Anterior cingulate cortex (tissue), 58 donors: ENCODE measurements at places on chromosomes 1 and 21.

DNA sequence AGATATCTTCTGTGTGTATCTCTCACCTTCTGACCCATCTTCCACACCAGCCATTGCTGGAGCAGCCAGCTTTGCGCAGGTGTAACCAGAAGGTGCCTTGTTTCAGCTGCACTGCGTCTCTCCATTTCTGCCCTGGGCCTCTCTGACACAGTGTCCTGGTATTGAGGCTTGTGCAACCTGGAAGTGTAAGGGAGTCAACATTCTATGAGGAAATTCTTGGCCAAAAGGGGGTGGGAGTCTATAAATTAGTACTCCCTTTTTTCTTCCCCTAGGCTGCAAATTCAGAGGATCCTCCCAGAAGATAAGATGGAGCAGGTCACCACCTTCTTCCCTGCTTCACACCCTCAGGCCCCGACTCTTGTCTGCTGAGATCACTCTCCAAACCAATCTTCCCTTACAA is 109.1 kb downstream of the MRPS6 start:
- no peak for DNase-seq

- no peak for DNase-seq
Measured at GRCh38 chr1:117370071-117370470, 2.8 kb downstream of the MAN1A2 start.

GRCh38 chr1:183025782-183026774 is 2.9 kb downstream of the LAMC1 start:
- DNase-seq, result no peak

DNA sequence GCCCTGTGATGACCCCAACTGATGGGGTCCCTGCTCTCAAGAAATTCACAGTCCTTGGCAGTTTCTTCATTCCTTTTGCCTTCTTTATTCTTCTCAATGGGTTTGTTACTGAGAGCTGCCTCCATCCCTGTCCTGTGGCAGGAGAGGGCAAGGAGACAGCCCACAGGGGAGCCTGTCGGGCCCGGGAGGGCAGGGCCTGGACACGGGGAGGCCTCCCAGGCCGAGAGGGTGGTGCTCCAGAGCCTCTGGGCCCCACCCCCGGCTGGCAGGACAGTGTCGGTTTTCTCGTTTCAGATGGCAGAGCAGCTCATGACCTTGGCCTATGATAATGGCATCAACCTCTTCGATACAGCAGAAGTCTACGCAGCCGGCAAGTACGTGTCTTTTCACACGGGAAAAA is 36.2 kb downstream of the KCNAB2 start:
- no peak for DNase-seq

- DNase-seq, result no peak
Measured at GRCh38 chr1:3135744-3136455, 66.9 kb downstream of the PRDM16 start.

DNA sequence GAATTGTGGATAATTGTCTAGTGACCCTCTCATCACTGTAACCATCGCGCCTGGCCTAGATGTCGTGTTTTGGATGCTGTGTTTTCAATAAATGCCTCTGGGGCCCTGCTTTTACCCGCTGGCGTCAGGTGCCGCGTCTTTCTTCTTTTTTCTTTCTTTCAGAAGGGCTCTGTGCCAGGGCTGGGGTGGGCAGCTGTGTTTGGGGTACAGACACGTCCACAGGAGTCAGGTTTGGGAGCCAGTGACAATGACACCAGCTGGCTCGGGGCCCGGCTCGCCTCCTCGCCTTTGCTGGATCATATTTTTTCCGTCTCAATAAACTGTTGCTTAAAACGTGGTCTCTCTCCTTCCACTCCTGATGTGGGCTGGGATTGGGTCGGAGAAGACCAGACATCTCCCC is 16.1 kb downstream of the TMEM201 start:
- DNase-seq, result no peak

DNA sequence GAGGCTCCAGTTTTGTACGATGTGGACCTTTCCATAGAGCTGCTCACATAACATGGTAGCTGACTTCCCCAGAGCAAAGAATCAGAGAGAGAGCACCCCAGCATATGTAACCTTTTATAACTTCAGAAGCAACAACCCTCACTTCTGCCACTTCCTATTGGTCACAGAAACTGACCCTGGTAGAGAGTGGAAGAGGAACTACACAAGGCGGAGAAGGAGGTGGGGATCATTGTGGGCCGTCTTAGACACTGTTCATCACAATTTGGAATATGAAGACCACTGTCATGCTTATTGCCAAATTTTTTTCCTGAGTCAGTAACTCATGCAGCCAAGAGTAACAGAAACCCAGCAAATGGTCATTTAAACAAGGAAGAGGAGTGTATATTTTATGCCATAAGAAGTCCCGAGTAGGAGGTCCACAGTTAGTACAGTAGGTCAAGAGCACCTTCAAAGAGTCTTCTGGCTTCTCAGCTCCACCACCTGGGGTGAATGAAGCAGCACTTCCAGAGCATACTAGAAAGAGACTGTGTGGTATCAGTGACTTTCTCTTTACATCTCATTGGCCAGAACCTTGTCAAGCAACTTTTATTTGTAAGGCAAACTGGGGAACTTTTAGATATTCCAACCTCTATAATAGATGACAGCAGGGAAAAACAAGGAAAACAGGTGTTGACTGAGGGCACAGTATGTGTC is 71.8 kb downstream of the ODF2L start:
- no peak for DNase-seq

DNA sequence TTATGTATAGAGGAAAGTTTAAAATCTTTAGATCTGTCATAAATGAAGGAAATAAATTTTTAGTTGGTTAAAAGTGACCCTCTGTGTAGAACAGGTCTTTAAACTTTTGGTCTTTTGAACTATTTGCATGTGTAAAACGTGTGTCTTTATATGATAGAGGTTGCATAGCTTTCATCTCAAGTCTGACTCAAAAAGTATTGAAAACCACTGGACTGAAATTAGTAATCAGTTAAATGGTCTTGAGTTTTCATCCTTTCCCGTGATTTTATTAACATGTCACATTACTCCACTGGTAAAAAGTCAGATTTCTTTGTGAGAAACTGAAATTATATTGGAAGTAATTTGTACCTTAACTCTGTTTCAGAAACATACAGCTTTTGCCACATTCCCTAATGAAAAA is 1.8 kb downstream of the RNPC3 start:
- DNase-seq, result no peak

DNA sequence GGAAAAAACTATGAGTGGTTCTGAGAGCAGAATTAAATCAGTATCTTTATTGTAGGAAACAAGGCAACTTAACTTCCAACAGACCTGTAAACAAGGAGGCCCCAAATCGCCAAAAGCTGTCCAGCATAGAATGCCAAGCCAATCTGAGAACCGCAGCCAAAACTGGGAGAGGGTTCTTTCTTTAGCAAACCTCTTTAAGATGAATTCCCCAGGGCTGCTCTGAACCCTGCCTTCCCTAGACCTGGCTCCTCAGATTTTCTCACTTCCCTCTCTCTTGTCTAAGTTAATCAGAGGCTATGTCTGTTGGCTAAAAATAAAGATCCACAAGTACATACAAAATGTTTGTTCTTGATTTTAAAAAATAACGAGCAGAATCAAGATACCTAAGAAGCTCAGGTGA is 141.4 kb downstream of the SMYD3 start:
- DNase-seq, result no peak

DNA sequence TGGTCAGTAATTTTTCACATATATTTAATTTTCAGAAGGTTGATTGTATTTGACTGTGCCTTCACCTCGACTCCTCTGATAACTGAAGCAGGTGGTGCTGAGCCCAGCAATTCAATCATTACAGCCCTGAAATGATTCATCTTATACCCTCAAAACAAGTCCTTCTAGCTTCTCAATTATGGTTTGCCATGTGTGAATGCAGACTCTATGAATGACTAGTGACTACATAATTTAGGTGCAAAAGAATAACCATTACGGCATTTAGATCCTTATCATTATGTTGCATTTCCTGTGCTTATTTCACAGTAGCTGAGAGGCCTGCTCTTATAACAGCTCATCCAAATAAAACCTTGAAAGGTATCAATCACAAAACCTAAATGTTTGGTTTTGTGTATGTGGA is 54.0 kb upstream of the COL11A1 start:
- DNase-seq, result no peak

- DNase-seq, result no peak
Measured at GRCh38 chr1:21514245-21514644, 5.0 kb downstream of the ALPL start.

GRCh38 chr1:155893389-155894142 is 17.6 kb downstream of the RIT1 start:
- no peak for DNase-seq

DNA sequence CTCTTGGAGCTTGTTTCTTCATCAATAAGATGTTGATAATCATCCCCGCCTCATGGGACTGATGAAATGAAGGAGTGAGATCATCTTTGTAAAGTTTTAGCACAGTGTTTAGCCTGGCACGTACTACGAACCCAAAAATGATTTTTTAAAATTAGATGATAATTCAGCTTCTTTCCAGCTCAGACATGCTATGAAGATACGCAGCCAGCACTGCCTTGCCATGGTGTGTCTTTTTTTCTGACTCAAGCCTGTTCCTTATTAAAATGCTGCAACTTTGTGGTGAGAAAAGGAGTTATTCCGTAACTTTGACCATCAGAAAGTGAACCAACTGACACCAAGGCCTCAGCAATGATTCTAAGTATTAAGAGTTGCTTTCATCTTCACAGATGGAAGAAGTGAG is 269.0 kb downstream of the LTN1 start:
- DNase-seq, result no peak

GRCh38 chr1:209199822-209200221 is 383.7 kb upstream of the CAMK1G start:
- DNase-seq, result no peak

GRCh38 chr1:155831279-155831976 is 25.6 kb downstream of the GON4L start:
- DNase-seq, result no peak

- DNase-seq, result no peak
Measured at GRCh38 chr1:59233444-59233843, 63.5 kb upstream of the FGGY start.

GRCh38 chr1:156828400-156829124 is 11.9 kb upstream of the SH2D2A start:
- no peak for DNase-seq

GRCh38 chr1:49183489-49183888 is 406.8 kb upstream of the BEND5 start:
- DNase-seq, result no peak

DNA sequence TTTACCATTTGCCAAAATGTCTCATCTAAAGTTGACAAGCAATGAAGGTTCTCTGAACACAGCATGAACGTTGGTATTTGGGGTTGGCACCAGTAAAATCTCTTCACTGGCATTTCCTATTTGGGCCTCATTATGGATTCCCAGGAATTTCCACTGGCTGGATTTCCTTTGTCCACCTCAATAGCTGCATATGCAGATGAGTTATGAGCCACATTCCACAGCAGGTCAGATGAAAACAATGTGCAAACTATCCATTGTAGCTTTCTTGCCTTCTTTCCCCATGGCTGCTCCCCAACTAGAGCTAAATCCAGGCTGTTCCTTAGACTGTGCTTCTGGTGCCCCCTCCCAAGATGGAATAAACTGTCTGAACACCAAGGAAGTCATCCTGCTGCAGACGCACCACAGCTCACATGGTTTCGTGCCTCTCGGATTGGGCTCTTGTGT is 168.1 kb upstream of the FGGY start:
- no peak for DNase-seq

GRCh38 chr1:205907794-205908193 is 35.5 kb downstream of the SLC26A9 start:
- DNase-seq, result no peak

GRCh38 chr1:84442256-84442655 is 36.8 kb upstream of the RPF1 start:
- DNase-seq, result no peak

- DNase-seq, result no peak
Measured at GRCh38 chr1:110293601-110294104, 45.5 kb upstream of the RBM15 start.

- no peak for DNase-seq
Measured at GRCh38 chr1:39105841-39106765, 80.0 kb downstream of the NDUFS5 start.

DNA sequence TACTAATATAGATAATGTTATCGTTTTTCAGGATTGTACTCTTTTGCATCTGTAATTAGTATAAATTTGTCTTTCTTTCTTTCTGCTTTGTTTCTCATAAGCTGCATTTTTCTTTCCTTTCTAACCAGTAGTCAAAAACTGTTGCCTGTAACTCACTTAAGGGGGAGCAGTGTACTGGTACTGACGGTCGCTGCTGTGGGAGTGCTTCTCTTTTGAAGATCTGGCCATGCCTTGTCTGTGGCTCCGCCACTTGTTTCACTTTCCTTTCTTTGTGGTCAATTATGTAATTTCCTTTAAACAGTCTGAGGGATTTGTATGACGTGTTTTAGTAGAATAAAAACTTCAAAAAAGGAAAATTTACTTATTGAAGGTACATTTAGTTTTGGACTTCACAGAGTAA is 37.0 kb downstream of the MIA3 start:
- DNase-seq, result no peak

DNA sequence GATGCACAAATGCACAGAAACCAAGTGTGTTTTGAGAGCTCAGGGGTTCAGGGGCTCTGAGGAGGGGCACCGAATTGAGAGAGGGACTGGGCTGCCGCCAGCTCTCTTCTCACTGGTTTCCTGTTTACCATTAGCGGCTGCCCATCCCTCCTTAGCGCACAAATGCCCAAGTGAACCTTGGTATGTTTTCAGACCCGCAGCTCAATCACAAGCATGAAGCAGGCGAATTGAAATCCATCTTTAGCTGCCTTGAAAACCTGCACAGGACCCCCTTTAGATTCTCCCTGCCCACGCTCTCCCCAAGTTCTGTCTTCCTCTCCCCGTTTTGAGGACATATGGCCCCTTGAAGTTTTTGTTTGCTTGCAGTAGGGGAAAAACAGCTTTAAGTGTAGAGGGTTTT is 61.1 kb upstream of the ACOT11 start:
- DNase-seq, result no peak

GRCh38 chr1:211497489-211498045 is 5.6 kb upstream of the RD3 start:
- DNase-seq, result no peak

GRCh38 chr1:173113015-173113741 is 62.4 kb upstream of the TNFSF18 start:
- no peak for DNase-seq

- DNase-seq, result no peak
Measured at GRCh38 chr21:39882151-39882838, 15.1 kb downstream of the PCP4 start.

GRCh38 chr1:17125756-17126237 is 6.5 kb upstream of the PADI2 start:
- peak; percentile 59 for DNase-seq

DNA sequence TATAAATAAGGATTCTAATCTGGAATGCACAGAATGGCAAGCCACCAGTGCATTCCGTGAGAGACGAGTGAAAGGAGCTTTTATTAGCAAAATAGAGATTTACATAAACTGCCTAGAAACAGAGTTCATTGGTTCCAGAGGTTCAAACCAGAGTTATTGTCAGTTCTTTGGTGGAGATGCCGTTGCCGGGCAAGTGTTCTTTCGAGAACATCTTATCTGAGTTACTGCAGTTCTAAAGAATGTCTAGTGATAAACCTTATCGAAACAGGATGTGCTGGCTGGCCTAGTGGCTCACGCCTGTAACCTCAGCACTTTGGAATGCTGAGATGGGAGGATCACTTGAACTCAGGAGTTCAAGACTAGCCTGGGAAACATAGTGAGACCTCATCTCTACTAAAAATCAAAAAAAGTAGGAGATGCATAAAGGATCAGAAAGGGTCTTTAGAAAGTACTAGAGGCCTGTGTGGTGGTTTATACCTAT is 19.9 kb upstream of the EVI5 start:
- peak; percentile 16 for DNase-seq
